Endothelial cell (in vitro differentiated cells): ENCODE measurements at places on chromosomes 4 and X.

DNA sequence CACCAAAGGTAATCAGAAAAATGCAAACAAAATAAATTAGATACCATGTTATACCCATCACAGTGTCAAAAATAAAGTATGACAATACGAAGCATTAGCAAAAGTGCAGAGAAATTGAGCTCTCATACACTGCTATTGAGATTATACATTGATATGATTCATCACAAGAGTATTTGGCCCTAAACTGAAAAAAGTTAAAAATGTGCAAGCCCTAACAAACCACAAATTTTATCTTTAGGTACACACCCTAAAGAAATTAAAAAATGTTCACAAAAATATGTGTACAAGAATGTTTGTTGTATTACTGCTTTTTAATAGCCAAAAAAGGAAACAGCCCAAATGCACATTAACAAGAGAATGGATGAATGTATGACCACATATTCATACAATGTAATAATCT lies 137.9 kb upstream of the MAGEA10 start:
- DNase-seq = no peak

- no peak for DNase-seq
Observed at GRCh38 chrX:3599802-3600430, 113.5 kb downstream of the PRKX start.

GRCh38 chr4:56311299-56311975 lies 75.9 kb downstream of the AASDH start:
- DNase-seq = no peak

DNA sequence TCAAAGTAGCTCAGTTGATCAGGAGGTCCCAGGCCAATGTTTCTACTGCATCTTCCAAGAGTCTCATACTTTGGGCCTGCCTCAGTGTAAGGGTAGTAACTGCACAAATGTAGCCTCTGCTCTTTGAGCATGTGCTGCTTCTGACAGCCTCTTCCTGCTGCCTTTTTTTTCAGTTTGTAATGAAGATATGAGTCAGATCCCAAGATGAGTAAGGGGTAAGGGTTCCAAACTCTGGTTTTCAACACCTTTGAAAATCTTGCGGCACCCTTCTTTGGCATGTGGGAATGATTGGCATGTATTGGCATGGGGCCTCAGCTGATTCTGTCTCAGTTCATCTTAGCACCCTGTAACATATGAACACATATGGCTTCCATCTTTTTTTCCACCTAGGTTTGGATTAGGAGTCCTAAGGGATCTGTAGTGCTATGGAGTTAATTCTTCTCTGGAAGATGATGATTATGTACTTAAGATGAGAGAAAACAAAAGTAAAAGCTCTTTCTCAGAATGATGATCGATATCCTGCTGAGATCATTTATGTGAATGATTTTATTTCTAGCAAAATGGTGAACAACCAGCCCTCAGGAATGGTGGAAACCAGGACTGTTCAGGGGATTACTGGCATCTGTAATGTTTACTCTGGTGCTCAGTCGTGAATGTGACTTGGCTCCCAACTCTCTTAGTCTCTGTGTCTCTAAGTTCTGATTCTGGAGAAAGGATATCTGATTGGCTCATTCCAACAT lies 118.7 kb upstream of the PRPS2 start:
- no peak for DNase-seq

GRCh38 chr4:170110285-170110672 lies 20.5 kb upstream of the AADAT start:
- no peak for DNase-seq

GRCh38 chr4:185171373-185172071 lies 28.5 kb downstream of the SLC25A4 start:
- DNase-seq = no peak

- no peak for DNase-seq
Observed at GRCh38 chr4:101958547-101958946, 168.0 kb downstream of the BANK1 start.

- DNase-seq = no peak
Observed at GRCh38 chr4:15799141-15799540, 21.0 kb downstream of the CD38 start.

DNA sequence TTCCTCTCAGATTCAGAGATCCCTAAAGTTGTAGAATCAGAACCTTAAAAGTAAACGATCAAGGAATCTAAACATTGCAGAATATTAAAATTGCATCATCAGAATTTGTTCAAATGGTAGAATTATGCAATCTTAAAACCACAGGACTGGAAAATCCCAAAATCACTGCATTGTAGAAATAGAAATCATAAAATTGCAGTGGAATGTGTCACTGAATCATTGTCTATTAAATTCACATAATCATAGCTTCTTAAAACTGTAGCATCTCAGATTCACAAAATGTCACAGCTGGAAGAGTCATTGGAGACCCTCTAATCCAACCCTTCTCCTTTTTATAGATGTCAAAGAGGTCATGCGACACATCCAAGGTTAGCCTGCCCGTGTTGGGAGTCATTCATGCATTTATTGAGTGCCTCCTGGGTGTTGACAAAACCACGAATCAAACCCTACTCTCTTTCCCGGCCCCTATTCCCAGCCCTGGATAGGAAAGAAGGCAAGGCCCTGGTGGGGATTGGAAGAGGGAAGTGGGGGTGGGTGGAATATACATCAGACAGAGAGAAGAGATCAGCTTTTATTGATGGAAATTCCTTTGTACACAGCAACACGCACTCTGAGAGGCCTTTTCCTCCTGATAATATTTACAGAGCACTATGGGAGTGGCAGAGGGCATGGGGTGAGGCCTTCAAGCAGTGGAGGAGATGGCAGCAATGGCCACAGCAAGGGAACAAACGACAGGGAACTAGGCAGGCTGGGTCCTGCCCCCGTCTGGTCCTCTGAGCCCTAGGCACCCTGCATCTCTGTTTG lies 15.4 kb downstream of the IQSEC2 start:
- no peak for DNase-seq

GRCh38 chrX:118024482-118024881 lies 92.1 kb downstream of the KLHL13 start:
- DNase-seq = no peak

- no peak for DNase-seq
Observed at GRCh38 chr4:168496834-168497233, at the start of gene PALLD. TSS of gene PALLD (plus strand) at chr4:168497052.

DNA sequence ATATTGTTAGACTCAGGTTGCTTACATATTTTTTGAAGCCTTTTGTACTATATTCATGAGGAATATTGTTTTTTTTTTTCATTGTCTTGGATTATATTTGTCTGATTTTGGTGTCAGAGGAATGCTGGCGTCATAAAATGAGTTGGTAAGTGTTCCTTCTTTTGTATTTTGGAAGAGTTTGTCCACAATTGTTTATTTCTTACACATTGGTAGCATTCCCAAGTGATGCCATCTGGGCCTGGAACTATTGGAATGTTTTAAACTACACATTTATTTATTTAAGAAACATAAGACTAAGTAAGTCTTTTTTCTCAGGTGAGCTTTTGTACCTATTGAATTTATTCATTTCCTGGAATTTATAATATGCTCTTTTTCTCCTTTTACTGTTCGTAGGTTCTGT lies 107.6 kb downstream of the LARP1B start:
- no peak for DNase-seq

GRCh38 chr4:46270986-46271596 lies 118.8 kb downstream of the GABRA2 start:
- no peak for DNase-seq

DNA sequence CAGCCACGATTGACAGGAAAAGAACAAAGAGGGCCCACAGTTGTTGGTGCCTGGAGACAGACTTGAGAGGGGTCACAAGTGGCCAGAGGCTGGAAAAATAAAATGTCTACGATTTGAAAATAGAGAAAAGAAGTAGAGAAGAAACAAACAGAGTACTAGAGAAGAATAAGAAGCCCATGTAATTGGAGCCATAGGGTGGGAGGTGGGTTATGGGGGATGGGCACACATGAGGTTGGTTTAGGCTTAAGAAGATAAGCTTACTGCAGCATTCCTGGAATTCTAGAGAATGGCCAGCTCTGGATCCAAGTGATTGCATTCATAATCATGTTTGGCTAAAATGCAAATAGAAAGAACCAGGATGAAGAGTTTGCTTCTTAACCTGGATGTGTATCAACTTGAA lies 210.7 kb downstream of the MAML3 start:
- no peak for DNase-seq

- DNase-seq = no peak
Observed at GRCh38 chr4:100289530-100289888, 99.2 kb upstream of the DDIT4L start.

DNA sequence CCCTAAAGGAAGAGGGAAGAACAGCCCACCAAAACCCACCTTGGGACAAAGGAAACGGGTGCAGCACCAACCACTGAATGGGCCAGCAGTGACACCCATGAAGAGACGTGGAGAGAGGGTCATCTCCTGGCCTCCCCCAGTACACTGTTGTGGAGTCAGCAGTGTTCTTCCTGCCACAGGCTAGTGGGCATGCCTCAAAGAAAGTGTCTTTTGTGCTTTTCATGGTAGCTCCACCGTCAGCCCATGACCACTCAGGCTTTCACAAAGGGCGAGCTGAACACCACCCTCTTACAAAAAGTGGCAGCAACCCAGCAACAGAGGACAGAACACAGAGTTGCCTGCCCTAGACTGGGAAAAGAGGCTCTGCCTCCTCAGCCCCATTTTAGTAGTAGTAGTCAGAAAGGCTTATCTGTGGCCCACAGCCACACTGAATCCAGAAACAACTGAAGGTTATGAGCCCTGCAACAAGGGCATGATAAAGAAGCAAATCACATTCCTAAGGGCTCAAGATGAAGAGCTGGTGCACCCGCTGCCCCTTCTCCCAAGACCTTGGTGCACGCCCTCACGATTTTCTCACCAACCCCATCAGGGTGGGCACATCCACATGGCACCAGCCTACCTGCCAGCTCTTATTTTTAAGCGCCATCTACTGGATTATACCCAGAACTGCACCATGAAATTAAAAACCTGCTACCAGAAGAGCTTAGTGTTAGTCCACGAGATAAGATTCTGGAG lies 53.1 kb downstream of the RAB28 start:
- no peak for DNase-seq

DNA sequence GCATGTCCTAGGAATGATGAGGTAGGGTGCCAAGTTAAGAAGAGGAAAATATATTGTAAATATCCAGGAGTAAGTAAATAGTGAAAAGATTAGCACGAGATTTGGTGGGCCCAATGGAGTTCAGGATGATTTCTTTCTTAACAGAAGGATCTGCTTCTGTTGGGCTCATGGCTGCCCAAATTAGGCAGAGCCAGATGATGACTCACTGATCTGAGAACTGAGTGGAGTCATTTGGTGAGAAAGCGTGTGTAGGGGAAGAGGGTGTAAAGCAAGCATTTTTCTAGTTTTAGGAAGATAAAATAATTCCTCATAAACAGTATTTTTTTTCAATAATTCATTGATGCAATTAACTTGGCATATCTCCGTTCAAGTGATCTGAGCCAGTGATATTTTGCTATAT lies 1.6 kb downstream of the TBX22 start:
- DNase-seq = no peak

- DNase-seq = no peak
Observed at GRCh38 chr4:66930206-66930605, 615.1 kb downstream of the CENPC start.

- no peak for DNase-seq
Observed at GRCh38 chr4:145847764-145848163, 90.9 kb downstream of the ZNF827 start.

DNA sequence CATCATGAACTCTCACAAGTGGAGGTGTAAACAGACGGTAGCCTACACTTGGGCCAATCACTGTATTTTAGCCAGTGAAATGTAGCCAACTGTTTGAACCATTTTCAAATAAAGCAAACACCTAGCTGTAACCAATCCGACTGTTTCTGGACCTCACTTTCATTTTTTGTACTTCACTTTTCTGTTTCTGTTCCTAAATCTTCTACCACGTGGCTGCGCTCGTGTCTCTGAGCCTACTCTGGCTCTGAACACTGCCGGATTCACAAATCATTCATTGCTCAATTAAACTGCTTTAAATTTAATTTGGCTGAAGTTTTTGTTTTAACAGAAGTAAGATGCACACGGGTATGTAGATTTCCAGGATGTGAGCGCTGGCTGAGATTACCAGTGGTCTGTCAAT lies 319.1 kb downstream of the RAPGEF2 start:
- no peak for DNase-seq

DNA sequence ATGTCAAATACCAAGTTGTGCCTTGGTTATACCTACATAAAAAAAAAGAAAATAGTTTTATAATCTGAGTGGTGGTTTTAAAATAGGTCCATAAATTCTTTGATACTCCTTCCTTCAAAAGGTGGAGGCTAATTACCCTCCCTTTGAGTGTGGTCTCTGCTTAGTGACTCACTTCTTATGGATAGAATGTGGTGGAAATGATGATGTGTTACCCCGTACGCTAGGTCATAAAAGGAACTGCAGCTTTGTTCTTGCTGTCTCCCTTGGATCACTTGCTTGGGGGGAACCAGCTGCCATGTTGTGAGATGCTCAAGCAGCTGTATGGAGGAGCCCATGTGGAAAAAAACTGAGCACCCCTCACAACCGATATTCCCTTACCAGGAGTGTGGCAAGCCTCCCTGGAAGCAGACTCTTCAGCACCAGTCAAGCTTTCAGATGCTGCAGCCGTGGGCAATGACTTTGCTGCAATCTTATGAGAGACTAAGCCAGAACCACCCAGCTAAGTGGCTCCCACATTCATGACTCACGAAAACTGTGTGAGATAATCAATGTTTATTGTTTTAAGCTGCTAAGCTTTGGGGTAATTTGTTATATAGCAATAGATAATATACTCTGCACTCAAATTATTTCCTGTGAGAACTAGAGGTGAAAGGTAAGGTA lies 195.0 kb upstream of the GATB start:
- DNase-seq = no peak

DNA sequence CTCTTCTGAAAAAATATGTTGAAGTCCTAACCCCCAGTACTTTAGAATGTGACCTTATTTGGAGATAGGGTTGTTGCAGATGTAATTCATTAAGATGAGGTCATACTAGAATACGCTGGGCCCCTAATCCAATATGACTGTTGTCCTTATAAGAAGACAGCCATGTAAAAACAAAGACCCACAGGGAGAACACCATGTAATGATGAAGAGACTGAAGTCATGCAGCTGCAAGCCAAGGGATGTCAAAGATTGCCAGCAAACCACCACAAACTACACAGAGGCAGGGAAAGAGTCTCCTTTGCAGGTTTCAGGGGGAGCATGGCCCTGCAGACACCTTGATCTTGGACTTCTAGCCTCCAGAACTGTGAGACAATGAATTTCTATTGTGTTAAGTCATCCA lies 37.4 kb downstream of the CXorf58 start:
- no peak for DNase-seq

DNA sequence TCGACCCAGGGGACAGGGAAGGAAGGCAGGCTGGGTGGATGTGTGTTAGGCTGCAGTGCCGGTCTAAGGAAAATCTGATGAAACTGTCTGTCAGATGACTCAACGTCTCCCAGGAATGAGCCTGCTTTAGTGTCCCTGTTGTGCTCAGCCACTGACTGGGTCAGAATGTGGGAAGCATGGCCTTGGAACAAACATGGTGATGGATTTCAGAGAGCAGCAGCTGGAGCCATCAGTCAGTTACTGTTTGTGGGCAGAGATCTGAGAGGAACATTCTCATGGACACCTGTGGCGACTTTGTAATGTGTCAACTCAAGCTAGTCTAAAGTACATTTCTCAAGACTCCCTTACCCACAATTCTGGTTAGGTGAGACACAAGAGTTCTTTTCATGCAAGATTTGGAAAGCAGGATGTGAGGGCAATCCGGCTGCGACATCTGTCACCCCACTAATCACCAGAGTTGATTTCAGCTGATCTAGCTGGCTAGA lies 63.2 kb downstream of the ANAPC10 start:
- DNase-seq = no peak
